Stimulated activated naive CD8-positive, alpha-beta T cell treated with anti-CD3 and anti-CD28 coated beads, Interleukin-15, amount 100 ng/mL, for 72 hours (primary cell): ENCODE measurements at places on chromosomes 5 and 9.

DNA sequence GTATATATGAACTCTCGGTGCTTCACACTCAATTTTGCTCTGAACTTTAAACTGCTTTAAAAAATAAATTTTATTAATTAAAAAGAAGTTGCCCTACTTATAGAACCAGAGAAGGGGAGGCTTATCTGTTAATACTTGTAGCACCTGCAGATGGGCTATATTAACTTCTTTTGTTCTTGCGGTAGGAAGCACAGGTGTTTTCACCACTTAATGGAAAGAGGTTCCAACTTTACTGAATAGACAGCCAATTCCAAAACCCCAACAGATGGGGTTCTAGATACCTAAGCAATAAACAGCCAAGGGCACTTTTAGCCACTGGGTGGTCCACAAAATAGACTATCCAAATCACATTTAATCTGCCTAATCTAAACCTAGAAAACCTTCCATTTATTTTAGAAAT is 65.4 kb downstream of the SSBP2 start:
- no peak for DNase-seq

DNA sequence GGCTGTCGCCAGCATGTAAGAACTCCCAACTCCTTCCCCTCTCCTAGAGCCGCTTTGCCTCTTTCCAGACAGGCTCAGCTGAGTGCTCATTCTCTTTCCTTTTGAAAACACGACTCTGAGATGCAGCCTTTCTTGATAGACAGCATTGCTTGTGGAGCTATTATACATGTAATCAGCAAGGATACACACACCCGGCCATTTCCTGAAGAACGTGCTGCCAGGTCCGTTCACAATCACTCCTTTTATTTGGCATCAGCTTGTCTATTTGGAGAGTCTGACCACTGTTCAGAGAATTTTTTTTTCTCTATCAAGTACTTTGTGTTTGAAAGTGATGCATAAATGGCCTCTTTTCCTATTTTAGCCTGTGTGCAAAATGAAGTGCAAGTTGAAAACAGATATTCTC is 328.7 kb downstream of the MARCHF11 start:
- DNase-seq = no peak

GRCh38 chr5:116355819-116356601 is 218.6 kb downstream of the SEMA6A start:
- DNase-seq = no peak

DNA sequence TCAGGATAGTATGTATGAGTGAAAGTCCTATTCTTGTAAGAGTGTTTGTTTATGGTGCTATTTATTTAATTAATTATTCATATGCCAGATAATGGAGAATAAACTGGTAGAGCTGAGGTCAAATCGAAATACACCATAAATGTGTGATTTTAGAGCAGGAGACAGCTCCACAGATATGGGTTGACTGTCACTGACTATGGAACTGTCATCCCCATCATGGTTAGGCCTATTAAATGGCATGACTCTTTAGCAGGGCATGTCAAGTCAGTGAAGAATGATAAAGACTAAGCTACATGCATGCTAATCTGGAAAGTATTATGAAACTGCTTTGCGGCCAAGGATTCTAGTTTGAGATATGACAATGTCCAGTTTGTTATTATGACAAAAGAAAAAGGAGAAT is 658.6 kb downstream of the ISL1 start:
- DNase-seq = no peak

- DNase-seq = no peak
Observed at GRCh38 chr5:76610196-76610595, 13.0 kb downstream of the F2RL2 start.

GRCh38 chr5:116437351-116437705 is 137.3 kb downstream of the SEMA6A start:
- DNase-seq = no peak

DNA sequence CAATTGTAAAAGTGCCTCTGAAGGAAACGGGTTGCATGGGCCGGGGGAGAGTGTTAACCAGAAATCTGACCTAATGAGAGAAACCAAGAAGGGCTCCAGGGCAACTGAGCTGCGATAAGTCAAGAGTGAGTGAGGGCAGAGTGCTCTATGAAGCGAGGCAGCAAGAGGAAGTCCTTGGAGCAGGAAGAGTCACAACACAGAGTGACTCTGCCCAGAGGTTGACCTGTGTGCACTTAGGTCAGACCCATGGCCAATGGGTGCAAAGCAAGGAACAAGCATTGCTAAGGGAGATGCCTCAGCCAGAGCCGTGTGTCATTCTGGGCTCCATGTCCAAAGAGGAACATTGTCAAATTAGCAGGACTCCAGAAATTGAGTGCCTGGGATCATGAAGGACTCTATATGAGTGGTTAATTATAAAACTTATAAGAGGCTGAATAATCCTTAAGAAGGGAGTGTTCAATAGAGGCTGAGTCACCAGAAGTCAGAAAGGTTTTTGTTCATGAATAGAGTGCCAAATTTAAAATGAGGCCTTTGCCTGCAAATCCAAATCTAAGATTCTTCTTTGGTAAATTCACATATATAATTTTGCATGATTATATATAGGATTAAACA is 438.5 kb downstream of the MED10 start:
- DNase-seq = no peak
